Head of caudate nucleus (tissue), 42 donors: ENCODE measurements at places on chromosomes 7 and 10.

DNA sequence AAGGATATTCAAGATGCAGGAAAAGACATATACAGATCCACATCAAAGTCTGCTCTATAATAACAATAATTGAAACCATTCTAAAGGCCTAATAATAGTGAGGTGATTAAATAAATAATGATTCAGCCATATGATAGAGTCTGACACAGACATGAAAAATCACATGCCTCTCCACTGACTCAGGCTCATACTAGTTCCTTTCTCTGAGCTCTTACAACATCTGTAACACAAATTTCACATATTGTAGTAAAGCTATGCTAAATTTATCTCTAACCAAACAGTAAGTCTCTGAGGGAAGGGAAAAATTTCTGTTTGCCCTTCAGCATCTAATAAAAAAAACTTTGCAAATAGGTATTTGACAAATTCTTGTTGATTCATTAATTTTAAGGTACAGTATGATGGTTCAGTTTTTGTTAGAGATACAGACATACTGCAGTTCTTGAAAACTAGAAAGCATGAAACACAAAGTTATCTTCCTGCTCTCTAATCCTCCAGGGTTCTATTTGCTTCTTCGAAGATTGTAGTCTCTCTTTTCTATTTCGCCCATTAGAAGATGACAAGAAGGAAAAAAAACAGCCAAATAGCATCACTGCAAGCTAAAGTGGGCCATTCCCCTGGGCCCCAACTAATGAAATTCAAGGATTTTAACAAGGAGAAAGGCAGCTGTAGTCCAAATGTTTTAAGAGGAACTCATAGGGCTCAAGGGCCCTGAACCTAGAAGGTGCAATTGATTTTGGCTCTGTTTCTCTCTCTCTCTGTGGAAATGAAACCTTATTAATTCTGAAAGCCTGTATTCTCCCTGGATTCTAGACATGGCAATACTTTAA is 53.9 kb downstream of the CUBN start:
- no peak for DNase-seq

GRCh38 chr10:91208642-91209041 is 11.8 kb upstream of the PCGF5 start:
- DNase-seq: no peak

DNA sequence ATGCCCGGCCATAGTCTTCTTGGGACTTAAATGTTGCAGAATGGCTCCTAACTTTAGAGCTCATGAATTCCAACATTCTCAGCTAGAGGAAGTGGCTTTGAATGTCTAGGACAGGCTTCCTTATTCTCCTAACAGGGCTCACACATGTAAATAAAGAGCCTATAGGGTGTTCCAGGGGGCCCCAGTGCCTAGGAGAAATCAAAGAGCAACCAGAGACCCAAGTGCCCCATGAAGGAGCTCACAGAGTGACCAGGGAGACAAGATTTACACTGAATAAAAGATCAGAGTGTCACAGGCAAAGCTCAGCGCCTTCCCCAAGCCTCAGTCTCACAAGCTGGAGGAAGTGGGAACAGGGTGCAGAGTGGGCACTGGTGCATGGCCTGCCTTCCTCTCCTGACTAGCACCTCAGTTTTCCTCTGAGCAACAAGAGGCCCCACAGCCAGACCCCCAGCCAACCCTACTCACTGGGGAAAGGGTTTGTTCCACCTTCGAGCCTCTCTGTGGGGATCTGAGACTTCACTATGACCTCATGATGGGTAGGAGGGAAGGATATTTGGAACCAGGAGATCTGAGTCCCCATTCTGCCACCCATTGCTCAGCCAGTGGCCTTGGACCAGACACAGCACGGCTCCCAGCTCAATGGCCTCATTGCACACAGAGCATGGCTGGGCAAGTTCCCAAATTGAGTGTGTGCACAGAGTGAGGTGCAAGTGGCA is 16.0 kb downstream of the TMEM273 start:
- DNase-seq: no peak

GRCh38 chr7:2411049-2411448 is 7.6 kb downstream of the CHST12 start:
- no peak for DNase-seq

DNA sequence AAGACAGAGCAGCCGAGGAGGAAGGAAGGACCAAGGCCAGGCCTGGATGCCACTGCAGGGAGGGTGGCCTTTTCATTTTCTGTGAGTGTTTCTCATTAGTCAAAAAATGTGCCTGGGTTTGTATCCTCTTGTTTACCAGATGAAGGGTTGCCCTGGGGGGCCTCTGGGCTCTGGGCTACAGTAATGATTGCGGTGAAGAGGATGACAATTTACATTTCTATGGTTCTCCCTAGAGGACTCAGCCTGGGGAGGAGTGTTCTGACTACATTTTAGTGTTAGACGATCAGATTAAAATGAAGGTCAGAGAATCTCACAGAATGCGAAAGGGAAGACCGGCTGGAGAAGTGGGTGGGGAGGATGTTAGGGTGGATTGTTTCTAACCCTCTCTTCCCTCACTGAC is 108.0 kb upstream of the KMT2C start:
- no peak for DNase-seq

DNA sequence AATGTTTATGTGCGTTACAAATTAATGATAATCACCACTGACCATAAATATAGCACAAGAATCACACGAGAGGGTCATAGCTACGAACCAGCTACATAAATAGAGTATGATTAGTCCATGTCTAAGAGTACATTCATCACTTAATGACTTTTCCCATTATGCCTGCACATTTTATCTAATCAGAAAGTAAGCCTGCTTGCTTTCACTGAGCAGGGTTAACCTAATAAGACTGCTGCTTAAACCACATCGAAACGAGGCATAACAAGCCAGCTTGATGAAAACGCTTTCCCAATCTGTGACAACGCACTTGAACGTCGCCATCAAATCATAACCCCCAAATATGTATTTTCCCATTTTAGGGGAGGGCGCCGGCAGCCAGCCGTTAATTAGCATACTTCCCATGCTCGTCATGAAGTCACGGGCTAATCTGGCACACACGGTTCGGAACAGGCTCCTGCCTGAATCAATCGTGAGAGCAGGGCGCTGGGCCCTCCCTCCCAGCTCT is 71.5 kb downstream of the EBF3 start:
- DNase-seq: no peak

DNA sequence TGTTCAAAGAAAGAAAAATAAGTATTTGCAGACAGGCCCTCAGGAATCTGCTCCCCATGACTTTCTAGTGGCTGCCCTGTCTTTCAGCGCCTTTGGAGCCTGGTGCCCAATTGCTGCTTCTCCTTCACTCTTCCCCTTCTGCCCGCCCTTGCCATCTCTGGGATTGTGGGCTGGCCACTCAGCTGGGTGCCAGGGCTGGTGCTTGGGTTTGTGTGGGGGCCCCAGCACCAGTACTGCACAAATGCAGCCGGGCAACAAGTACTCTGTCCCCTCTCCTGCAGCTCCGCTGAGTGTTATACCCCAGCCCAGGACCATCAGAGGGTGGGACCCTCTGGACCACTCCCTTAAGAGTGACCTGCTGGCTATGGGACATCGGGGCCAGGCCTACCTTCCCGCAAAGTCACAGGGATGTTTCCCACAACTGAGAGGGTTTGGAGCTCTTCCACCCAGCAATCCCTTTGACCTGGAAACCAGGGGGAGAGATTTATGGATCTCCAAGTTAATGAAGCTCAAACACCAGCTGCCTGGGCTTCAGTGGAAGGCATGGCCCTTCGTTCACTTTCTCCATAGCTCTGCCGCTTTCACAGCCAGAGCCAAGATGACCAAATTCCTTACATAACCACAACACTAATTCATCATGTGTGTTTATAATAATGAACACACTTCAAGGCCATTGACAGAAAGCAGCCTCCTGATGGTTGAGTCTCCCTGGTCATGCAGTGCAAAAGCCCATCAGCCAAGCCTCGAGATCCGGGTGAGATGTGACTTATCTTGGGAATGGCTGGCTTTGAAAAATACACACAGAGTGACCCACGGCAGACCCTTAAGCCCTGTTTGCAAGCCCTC is 313.9 kb upstream of the ZNF32 start:
- no peak for DNase-seq

DNA sequence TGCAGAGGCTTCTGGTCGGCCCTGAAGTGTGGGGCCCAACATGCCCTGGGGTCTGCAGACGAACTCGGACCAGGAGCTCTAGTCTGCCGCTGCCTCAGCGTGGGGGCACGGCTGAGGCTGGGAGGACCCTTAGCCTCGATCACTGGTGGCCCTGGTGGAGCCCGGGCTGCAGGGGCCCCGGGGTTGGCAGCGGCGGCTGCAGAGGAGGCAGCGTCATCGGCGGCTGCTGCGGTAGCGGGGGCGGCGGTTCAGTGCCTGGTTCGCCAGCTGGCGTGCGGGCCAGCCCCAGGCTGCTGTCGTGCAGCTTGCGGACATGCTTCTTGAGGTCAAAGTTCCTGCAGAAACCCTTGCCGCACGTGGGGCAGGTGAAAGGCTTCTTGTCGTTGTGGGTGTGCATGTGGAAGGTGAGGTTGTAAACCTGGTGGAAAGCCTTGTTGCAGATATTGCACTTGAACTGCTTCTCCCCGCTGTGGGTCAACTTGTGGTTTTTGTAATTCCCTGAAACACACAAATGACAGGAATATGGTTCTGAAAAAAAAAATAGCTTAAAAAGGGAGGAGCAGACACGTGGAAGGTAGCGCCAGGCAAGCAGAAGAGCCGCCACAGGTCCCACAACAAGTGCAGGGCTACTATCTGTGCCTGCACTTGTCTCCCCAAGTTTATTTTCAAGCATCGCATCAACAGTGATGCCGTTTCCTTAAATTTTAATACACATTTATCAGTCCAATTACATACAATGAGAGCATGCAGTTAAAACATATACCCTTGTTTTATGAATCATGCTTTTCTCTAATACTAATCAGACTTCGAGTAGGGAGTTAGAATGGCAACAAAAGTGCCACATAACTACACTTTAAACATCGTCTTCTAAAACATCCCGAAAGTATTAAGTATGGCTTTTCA is 2.4 kb downstream of the FEZF1 start:
- DNase-seq: no peak

DNA sequence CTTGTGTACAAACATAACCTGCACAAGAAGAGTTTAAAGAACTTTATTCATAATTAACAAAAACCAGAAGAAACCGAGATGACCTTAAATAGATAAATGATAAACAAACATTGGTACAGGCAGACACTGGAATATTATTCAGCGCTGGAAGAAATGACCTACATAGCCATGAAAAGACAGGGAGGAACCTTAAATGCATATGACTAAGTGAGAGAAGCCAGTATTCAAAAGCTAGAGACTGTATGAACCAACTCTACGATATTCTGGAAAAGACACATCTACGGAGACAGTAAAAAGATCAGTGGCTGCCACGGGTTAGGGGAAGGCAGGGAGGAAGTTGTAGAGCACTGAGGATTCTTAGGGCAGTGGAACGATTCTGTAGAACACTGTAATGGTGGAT is 333.8 kb upstream of the AKR1E2 start:
- DNase-seq: no peak

- no peak for DNase-seq
These were observed 236.4 kb downstream of the CACNB2 start for GRCh38 chr10:18376650-18377049.

DNA sequence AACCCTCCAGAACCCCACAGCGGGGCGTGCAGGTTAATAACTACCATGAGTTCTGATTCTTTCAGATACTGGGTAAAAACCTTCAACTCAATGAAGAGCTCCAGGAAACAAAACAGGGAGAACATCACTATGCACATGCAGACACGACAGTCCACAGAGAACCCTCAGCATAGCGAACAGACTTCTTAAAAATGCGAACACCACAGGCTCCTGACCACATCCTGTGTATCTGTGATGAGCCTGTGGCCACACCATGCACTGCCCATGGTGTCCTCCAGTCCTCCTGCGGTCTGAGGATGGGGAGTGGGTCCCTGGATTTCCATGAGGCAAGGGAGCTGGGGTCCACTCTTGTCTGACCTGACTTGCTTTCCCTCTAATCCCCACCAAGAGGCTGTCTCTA is 107.2 kb downstream of the COBL start:
- no peak for DNase-seq

GRCh38 chr10:32189400-32190084 is 133.3 kb upstream of the KIF5B start:
- DNase-seq: no peak

DNA sequence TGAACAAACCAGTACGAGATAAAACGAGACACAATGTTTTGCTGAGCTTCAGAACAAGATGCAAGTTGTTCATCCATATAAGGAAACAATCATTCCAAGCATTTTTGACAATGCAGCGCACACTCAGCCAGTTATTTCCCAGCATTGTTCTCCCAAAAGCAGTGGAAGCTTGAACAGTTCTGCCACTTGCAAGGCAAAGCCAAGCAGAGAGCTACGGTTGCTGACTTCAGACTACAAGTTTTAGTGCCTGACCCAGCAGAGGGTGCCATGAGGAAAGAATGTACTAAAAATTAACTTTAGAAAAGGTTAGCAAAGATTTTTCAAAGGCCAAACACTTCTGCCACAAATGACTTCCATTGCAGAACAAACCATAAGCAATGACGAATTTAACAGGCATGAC is 152.5 kb downstream of the SLC25A13 start:
- no peak for DNase-seq

- DNase-seq: no peak
These were observed 245.8 kb downstream of the CDK14 start for GRCh38 chr7:90841759-90842429.

DNA sequence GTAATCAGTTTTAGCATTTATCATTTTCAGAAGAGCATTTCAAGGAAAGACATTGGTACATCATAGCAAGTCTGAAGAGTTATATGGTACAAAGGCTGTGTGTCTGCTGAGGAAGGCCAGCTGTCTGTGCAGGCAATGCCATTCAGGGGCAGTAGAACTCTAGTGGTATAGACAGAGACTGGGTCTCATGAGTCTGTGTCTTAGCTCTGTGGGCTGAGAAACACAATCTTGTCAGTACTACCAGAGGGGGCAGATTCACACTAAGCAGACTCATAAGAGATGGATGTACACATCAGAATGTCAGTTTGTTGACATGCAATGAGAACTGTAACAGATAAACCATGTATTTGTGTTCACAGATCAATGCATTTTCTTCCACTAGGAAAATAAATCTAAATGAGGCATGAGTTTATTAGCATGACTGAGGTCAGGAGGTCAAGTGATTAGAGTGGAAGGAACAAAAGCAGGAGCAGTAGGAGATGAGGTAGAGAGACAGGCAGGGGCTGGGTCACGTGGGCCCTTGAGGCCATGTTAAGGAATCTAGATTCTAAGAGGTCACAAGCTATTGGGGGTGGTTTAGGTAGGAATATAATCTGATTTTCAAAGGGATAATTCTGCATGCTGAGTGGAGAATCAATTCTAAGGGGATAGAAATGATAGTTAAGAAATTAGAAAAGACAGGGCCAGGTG is 7.5 kb upstream of the GGCT start:
- DNase-seq: no peak

- DNase-seq: no peak
These were observed 38.7 kb downstream of the DENND11 start for GRCh38 chr7:141663081-141663849.
